ENCODE measurements at places on chromosomes 3 and 15.

DNA sequence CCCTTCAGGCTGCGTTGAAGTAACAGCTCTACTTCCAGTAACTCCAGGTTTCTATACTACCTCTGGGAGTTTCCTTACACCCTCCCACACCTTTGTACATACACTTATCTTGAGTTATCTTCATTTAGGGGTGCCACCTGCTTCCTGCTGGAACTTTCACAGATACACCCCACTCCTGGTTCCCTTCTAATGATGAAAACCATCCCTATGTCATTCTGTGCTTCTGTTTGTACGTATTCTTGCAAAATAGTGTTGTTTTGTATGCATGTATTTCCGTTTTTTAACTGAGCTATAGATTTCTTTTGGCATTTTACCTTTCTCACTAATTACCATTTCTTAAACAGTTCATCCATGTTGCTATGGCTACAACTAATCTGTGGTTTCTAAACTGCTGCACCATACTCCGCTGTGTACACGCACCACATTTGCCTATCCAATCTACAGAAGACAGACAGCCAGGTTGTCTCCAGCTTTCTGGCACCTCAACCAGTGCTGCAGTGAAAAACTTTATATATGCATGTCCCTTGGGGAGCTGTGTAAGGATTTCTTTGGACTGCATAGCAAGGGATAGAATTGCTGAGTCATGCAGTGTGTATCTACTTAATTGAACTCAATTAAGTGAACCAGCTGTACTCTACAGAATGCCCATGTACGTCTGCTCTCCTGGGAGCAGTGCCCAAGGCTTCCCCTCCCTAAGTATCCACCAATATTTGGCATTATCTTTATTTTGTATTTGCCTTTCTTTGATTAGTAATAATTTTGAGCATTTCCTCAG lies 61.4 kb upstream of the ST8SIA2 start:
- no peak for DNase-seq

DNA sequence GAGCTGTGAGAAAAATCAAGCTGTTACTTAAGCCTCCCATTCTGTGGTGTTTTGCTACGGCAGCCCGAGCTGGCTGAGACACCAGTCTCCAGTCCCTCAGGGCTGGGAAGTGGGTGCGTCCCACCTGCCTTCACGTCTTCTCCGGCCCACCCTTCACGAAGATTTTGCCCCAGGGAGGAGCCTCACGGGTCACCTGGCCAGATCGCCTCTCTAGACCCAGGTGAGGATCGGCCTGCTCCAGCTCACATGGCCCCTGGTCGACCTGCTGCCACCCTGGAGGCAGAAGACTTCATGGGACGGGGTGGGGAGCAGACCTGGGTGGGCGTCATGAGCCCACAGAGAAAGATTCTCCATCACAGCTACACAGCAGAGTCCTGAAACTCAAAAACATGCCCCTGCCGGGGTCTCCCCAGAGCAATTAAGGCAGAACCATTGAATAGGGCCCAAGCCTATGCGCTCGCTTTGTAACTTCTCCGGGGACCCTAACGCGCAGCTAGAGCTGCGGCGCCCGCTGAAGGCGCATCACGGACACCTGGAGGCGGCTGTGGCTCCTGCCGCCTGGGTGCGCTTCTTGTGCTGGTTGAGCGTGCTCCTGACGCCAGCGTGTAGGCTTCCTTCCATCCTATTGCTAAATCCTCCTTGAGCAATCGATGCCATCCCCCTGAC lies 92.6 kb upstream of the ALDH1A3 start:
- no peak for DNase-seq

- DNase-seq, result no peak
Observed at GRCh38 chr3:5840056-5840455, 652.5 kb downstream of the EDEM1 start.

GRCh38 chr3:73401059-73401458 lies 223.7 kb downstream of the PDZRN3 start:
- no peak for DNase-seq

GRCh38 chr3:158788446-158788845 lies 13.4 kb upstream of the MFSD1 start:
- no peak for DNase-seq

DNA sequence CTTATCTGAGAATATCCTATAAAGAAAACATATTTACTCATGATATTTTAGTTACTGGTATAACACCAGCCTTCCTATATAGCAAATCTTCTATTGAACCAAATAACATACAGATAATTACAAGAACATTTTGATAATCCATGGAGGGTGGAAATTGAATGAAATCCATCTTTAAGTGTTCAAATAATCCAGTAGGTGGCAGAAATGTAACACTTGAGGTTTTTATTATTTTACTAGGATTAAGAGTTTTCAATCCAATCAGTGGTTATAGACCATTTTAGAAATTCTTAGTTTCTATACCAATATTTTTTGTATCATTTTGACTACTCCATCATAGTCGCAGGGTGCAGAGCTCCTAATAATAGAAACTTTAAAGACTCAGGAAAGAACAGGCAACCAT lies 101.9 kb upstream of the KCNH8 start:
- DNase-seq, result no peak

GRCh38 chr15:24954783-24955530 lies at the start of the genes SNRPN and SNURF:
Gene SNRPN (plus strand): TSS chr15:24954987. CDS start chr15:24974454, 19,467 bp downstream.
Gene SNURF (plus strand): TSS chr15:24954987. CDS start chr15:24955049, 62 bp downstream.
- peak; percentile 32 for DNase-seq

DNA sequence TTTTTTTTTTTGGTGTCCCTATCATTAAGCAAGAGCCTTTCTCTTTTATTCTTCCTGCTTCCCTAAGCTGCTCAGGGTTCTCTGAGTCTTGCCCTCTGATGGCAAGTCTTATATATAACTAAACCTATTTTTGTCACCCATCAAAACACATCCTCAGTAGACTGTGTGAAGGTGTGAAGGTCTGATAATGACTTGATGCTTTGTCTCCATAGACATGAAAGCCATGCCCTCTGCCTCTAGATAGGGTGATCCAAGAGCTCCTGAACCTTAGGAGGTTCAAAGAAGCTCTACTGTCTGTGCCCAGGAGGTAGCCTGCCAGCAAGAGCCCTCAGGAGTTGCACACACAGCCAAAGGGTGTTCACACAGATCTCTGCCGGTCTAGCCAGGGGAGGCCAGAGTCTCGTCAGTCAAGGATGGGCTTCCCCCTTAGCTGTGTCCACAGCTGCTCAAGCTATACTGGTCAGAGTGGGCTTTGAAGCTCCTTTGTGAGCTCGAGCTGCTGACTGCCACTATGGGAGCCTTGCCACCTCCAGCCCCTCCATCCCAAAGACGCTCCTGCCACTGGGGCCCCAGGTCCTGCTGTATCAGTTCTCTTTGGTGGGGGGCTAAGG lies 13.1 kb upstream of the SNX22 start:
- no peak for DNase-seq

DNA sequence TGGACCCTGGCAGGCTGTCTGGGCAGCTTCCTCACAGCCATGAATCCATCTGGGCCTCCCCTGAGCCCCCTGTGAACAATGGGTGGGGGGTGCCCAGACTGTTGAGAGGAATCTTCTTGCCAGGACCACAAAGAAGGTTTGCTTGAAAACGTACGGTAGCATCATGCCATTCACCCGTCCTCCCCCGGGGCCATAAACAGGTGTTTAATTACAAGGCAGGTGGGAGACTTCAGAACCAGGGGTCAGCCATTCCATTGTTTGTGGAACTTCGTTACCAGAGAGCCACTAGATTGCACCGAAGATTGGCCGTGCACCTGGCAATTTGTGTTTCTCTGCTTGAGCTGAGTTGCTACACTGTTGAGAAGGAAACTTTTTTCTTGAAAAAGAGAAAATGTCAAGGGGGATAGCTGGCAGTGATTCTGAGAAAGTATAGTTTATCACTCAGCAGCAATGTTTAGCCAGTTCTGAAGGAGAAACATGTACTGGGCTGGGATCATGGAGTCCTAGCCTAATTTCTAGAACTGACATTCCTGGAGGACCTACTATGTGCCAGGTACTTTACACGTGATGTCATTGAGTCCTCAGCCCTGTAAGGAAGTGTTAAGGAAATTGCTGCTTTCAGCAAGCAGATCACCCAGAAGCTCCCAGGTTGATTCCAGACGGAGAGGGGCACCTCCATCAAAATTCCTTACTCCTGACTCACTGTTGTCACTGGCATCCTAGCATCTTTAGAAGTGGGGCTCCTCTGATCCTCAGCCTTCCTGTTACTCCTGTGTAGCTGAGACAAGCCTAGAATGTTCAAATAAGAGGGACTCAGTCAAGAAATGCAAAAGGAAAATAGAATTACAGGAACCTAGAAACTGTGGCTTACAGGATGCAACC lies 103.8 kb upstream of the UBE2E1 start:
- no peak for DNase-seq

DNA sequence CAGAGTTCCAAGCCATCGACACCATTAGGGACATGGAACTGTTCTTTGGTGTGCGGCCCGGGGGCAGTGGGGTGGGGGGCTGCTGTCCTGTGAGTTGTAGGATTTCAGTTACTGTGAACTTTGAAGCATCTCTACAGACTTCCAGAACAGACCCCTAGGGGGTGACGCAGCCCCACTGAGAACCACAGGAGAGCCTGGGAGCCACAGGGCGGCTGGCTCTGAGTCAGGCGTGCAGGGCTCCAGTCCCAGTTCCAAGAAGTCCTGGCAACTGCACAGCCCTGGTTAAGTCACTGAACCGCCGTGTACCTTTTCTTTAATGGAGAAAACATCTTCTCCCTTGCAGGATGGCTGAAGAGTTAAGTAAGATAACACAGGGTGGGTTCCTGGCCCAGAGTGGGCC lies 23.5 kb upstream of the LRTM1 start:
- no peak for DNase-seq

Measured in stimulated activated CD4-positive, alpha-beta T cell treated with anti-CD3 and anti-CD28 coated beads, TNF-alpha, amount 100 ng/mL, for 4 hours (primary cell).